ENCODE measurements at places on chromosomes 6 and 20. TPM values are rescaled to one million over a fixed set of nuclear protein-coding genes. Genes with fewer than 3 reads are reported as not detected.

GRCh38 chr6:126176282-126176681 lies 163.6 kb upstream of the CENPW start:
- peak; percentile 7 for DNase-seq

- no peak for DNase-seq
These were observed 21.9 kb upstream of the RAB22A start for GRCh38 chr20:58287638-58288037.

BEND3 gene
- 5.6 TPM for total RNA-seq

DNA sequence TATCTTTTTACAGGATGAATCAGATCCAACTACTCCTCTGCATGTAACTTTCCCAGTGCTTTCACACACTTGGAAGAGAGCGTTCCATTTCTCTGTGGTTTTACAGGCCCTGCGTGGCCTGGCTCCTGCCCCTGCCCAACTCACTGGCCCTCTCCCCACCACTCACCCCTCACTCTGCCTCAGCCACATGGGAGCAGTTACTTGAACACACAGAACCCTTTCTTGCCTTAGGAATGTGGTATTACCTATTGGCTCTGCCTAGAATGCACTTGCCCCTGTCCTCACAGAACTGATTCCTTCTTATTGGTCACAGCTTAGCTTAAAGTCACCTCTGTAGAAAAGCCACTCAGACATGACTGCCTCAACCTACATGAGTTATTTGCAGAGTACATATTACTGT lies 108.4 kb downstream of the CRYBG1 start:
- DNase-seq, result no peak
